Nucleus accumbens (tissue), 56 donors: ENCODE measurements at places on chromosomes 7 and 10.

DNA sequence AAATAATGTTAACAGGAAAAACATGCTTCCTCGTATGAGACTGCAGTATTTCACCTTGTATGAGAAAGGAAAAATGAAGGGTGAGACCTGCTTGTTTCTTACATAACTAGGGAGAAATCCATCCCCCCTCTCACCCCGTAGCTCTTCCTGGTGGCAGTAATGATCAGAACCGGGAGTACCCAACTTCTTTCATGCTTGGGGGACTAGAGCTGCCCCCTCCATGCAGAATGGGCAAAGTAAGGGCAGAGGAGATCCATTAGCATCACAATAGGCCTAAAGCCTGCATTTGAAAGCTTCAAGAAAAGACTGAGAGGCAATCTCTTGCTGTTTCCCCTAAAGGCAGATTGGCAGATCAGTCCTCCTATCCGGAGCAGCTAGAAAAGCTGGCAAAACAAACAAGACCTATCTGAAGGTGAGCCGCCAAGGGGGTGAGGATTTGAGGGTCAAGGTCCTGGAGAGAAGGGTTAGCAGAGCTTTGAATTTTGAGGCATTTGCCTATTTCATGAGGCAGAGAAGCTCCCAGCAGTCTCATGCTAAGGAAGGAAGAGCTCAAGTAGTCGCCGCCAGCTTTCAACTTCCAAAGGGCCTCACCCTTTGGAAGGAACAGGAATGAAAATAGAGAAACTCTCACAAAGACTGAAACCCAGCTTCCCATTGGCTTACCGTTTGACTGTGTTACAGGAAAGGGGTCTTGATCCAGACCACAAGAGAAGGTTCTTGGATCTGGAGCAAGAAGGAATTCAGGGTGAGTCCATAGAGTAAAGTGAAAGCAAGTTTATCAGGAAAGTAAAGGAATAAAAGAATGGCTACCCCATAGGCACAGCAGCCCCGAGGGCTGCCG is 36.2 kb downstream of the BAG3 start:
- no peak for DNase-seq

- DNase-seq, result no peak
Observed at GRCh38 chr7:6248581-6248980, 23.8 kb downstream of the CYTH3 start.

DNA sequence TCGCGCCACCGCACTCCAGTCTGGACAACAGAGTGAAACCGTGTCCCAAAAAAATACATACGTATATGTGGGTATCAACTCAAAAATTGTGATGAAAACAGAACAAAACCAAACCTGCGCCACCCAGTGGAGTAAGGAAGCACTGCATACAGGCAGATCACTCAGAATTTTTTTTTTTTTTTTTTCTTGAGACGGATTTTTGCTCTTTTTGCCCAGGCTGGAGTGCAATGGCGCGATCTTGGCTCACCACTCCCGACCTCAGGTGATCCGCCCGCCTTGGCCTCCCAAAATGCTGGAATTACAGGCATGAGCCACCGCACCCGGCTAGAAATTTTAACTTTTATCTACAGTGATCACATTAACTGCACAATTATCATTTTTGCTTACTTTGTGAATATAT is 9.1 kb upstream of the TMEM236 start:
- peak; percentile 34 for DNase-seq

GRCh38 chr7:91636728-91637127 is 243.8 kb downstream of the MTERF1 start:
- DNase-seq, result no peak

DNA sequence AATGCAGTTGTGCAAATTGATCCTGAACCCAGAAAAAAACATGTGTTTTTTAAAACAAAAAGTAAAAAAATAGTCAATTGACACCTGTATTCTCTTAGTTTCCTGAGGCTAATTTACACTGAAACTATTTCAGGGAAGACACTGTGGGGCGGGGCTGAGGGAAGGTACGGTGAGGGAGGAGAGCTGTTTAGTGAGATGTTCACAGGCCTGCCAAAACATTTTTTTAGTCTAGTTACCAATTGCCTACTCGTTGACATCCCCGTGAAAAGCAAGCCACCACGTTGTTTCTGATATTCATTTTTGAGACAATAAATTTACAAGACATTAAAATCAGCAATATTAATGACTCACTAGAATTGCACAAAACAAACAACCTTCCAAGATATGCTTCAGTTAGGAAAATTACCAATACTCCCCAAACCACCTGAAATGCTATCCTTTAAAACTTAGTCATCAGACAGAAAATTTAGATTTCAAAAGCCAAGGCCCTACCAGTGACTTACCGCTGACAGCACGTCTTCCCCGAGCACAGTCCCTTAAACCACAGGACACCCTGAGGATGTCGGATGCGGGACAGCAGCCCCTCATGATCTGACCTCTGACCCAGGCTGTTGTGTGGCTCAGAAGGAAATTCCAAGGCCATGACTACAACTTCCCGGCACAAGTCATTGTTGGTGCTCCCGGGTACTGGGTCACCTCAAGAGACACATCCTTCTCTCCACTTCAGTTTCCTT is 279.2 kb downstream of the PRPF18 start:
- DNase-seq, result no peak

- DNase-seq, result no peak
Observed at GRCh38 chr7:158827411-158828132, 1.7 kb downstream of the ESYT2 start.

DNA sequence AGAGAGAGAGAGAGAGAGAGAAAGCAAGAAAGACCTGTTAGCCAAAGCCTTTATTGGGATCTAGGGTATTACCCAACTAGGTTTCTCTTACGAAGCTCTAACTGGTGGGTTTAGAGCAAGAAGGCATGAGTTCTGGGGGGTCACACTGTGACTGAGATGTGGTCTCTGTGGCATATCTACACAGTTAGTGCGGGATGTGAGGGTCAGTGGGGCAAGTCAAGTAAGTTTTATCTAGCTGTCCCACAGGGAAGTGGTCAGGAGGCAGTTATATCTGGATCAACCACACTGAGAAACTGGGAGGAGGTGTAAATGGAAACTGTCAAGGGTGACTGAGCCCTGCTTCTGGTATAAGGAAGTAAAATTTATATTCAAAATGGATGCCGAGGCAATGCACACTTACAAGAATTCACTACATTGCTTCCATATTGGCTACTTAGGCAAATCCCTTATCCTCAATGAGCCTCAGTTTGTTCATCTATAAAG is 331.6 kb upstream of the HPS1 start:
- no peak for DNase-seq
